ENCODE measurements at places on chromosomes 2 and 18.

GRCh38 chr2:182864949-182865570, 1.4 kb downstream of the FRZB start:
- no peak for DNase-seq

DNA sequence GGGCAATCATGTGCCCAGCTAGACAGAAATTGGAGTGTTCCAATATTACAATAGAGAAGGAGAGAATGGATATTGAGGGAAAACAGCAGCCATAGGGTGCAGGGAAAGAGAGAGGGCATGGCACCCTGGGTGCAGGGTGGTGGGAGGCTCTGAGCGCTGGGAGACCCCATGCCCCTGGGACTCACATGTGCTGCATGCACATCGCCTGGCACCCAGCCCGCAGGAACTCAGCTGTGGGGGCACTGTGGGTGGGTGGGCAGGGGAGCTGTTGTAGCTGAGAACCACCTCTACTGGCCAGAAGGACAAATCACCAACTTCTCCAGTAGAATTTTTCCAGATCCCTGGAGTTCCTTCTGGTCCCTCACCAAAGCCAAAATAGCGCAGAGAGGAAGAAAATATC, 7.2 kb upstream of the NEURL3 start:
- no peak for DNase-seq

GRCh38 chr2:121185571-121186074, 99.4 kb downstream of the TFCP2L1 start:
- no peak for DNase-seq

DNA sequence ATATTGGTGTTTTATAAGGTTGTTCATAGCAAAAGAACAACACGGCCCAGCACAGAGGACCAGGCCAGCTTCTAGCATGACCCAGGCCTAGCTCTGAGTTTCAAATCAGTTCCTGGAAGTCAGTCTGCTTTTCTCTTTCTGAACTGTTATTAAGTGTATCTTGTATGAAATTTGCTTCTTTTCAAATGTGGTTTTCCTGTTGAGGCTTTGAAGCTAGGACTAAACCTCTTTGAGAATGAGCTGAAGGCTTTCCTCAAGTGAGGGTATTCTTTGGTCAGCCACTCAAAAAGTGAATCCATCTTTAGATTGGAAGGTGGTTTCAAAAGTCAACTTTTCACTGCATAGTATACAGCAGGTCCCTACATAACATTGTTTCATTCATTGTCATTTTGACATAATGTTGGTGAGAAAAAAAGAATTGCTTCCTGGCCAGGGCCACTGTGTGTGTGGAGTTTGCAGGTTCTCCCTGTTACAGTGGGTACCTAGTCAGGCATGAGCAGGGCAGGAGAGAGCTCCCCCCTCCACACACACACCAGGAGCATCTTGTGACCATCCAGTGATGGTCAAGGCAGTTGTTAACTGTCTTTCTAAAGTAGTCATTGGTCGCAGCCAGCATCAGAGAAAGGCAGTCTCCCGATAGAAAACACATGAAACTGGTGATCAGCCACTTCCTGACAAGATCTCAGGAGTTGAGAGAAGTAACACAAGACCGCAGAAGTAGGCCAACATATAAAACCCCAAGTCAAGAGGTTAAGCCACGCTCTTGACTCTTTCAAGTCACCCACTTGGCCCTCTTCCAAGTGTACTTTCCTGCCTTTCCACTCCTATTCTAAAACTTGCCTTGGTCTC, 6.7 kb upstream of the ACAA2 start:
- no peak for DNase-seq

GRCh38 chr18:48308755-48309575, 100.2 kb downstream of the ZBTB7C start:
- no peak for DNase-seq

- DNase-seq = peak; percentile 14
These were observed 81.5 kb downstream of the DIS3L2 start for GRCh38 chr2:232042911-232043574.

DNA sequence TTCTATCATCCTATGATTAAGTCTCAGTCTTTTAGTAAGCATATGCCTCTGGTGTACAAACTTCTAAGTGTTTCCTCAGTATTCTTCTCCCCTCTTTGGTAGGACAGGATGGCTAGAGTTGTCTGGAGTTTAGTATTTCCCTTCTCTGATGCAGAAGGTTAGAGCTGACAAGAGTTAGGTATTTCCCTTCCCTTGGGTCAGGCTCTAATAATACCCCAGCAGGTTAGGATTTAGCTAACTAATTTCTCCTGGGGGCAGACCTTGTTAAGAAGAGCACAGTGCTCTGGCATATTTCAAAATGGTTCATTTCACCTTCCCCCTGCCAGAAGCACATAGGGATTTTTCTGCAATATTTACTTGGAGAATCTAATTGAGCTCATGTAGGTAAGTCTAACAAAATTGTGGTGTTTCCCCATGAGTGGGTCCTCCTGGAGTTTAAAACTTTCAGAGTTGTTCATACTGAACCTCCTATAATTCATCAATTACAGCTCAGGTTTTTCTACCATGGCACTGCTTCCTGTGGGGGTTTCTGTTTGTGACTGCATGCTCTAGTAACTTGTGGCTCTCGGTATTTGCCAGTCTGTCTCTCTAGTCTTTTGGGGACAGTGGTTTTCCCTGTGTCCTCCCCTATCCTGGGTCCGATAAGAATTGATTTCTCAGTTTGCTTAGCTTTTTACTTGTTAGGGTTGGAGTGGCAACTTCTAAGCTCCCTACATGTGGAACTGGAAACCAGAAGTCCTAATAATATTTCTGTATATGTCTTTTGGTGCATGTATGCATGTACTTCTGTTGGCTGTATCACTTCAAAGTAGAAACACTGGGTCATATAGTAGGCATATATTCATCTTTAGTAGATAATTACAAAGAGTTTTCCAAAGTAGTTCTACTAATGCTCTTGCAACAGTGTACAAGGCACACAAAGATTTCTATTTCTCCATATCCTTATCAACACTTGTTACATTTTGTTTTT, 77.7 kb downstream of the GDF7 start:
- no peak for DNase-seq

DNA sequence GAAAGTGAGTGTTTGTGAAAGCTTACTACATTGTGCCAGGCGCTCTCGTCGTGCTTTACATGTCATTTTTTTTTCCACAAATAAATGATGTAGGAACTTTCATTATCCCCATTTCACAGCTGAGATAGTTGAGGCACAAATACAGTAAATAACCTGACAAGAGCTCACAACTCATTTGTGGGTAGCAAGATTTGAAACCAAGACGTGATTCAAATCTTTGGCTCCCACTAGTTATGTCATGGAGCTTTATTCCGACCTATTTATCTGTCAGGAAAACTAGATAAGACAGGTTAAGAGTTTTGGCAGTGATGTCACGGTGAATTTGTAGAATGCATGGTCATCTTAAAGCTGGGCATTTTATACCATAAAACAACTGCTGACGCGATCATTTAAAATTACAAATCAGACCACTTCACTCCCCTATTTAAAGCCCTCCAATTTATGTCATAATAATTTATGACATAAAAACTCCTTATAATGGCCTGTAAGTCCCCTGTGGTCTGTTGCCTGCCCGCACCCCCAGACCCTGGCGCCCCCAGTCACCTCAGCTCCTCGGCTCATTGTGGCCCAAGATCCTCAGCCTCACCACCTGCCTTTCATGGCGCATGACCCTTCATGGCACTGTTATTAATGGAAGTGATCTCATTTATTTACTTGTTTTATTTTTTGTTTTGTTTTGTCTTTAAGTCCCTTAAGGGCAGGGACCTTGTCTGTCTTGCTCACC, 678 bp upstream of the ZNF24 start:
- no peak for DNase-seq

- no peak for DNase-seq
These were observed 60.0 kb upstream of the TEX51 start for GRCh38 chr2:126838716-126838985.

DNA sequence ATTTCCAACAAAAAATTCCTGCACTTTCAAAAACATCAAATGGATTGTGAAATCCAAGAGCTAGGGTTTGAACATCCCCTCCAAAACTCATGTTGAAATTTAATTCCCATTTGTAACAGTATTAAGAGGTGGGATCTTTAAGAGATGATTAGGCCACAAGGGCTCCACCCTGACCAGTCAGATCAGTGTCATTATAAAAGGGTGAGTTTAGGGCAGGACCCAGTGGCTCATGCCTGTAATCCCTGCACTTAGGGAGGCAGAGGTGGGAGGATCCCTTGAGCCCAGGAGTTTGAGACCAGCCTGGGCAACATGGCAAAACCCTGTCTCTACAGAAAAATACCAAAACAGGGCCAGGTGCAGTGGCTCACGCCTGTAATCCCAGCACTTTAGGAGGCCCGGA, 8.9 kb downstream of the GTF3C2 start:
- no peak for DNase-seq

GRCh38 chr2:239127513-239127912, 273.3 kb downstream of the HDAC4 start:
- DNase-seq = no peak

GRCh38 chr18:22628795-22629510, 211.2 kb upstream of the CTAGE1 start:
- DNase-seq = no peak

DNA sequence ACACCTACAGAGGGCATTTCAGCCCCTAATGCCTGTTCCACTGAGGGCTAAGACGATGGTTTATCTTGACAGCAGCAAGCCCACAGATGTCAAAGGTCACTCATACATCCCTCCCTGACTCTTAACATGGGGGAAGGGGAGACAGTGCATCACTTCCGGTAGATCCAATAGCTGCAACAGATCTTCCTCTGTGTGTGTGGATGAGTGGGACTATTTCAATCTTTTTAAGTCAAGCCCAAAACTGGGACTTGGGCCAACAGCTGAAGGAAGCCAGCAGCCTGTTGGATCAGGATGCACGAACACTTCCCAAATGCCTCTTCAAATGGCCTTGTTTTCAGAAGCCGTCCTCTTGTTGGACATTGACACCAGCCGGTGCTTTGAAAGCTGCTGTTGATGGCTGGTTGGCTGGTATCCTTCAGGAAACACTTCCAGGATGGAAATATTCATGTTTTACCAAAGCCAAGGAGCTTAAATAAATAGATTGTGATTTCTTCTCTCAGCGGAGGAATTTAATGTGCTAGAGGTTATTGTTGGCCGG, 59.2 kb downstream of the IL1R2 start:
- DNase-seq = peak; percentile 85
